ENCODE measurements at places on chromosomes 3 and 15.

DNA sequence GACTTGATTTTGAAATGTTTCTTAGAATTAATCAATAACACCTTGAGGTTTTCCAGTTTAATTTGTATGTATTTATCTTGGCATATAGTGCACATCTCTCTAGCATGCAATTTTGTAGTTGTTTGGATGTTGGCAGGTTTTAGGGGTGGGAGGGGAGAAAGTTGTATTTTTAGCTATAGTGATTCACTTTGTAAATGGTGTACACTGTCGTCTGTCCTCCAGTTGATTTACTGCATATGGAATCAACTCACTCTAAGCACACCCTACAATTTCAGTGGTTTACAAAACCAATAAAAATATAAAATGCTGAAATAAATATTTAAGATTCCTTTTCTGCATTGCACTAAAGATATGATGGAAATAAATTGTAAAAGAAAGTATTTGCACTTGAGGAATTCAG lies 199.1 kb downstream of the CDIN1 start:
- no peak for DNase-seq
- no peaks in the 10 kb centered on the region for H3K4me1 ChIP-seq
- H3K27ac ChIP-seq = no peak overlapping the region
- no peaks in the 10 kb centered on the region for H3K36me3 ChIP-seq
- no peak overlapping the region for H3K4me3 ChIP-seq
- no peaks in the 10 kb centered on the region for H3K27me3 ChIP-seq

DNA sequence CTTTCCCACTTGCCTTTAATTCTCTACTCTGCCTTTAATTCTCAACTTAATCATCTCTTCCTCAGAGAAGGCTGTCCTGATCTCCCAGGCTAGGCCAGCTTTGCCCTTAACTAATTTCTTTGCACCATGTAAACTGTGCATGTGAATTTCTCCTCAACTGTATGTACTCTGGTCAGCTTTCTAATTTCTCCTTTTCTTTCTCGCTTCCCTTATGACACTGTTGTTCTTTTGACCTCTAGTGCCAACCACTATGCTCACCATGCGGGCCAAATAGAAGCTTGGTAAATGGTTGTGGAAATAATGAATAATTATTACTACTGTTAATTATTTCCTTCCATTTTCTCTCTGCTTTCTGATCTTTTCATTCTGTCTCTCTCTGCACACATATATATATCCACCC lies 269.0 kb upstream of the CRBN start:
- H3K27ac ChIP-seq = no peak overlapping the region
- no peaks in the 10 kb centered on the region for H3K4me1 ChIP-seq
- H3K27me3 ChIP-seq = no peaks in the 10 kb centered on the region
- no peaks in the 10 kb centered on the region for H3K36me3 ChIP-seq
- no peak overlapping the region for H3K4me3 ChIP-seq

DNA sequence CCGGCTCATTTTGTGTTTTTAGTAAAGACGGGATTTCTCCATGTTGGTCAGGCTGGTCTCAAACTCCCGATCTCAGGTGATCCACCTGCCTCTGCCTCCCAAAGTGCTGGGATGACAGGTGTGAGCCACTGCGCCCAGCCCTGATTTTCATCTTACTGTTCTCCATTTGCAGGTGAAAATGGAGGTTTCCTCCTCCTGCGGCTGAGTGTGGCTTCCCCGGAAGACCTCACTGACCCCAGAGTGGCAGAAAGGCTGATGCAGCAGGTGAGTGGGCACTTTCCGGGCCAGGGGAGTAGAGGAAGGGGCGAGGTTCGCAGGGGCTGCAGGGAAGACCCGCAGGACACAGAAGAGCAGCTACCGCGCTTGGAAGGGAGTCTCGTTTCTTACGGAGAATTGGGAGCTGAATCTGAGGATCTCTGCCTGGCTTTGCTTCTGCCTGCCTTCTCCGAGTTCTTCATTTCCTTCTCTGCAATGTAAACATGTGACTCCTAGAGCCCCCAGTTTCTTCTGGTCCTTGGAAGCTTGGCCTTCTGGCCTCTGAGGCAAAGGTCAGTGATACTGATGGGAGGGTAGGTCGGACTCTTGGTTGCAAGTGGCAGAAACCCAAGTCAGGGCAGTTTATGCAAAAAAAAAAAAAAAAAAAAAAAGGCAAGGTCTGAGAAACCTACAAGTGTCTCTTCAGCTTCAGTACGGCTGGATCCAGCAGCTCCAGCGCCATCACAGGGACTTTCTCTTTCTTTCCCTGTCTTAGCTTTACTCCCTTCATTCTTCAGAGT lies 8.9 kb downstream of the MUC20 start:
- H3K4me1 ChIP-seq = no peaks in the 10 kb centered on the region
- H3K27ac ChIP-seq = no peak overlapping the region
- H3K27me3 ChIP-seq = no peaks in the 10 kb centered on the region
- DNase-seq = no peak

DNA sequence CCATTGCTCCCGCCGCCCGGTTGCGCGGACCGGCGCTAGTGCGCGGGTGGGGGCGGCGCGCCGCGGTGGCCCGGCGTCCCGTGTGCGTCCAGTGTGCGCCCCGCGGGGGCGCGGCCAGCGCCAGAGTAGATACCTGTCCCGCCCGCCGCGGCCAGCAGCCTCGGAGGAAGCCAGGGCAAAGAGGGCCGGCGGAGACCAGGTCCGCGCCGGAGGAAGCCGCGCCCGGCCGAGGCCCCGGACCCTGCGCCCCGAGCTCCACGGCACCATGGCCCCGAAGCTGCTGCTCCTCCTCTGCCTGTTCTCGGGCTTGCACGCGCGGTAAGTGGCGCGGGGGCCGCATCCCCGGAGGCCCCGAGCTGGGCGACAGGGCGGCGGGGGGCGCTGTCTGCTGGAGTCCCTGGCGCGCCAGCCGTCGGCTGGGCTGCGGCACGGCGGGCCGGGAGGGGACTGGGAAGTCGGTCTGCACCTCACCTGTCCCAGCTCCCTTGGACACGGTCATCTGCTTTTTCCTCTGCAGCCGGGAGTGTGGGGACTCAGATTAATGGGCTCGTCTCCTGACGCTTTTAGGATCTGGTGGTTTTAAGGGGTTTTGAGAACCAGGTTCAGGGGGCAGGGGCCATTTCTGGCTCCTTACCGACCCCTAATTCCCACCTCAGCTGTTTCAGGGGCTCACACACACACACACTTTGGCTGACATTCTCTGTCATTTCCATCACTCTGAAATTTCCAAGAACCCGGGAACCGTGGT lies 464 bp downstream of the GABRG3 start:
- no peaks in the 10 kb centered on the region for H3K36me3 ChIP-seq
- H3K27me3 ChIP-seq = no peaks in the 10 kb centered on the region
- H3K4me1 ChIP-seq = no peaks in the 10 kb centered on the region
- H3K27ac ChIP-seq = no peak overlapping the region
- no peak for DNase-seq

- no peak overlapping the region for H3K27ac ChIP-seq
- no peak overlapping the region for H3K4me3 ChIP-seq
- H3K4me1 ChIP-seq = no peaks in the 10 kb centered on the region
- no peak for DNase-seq
- H3K36me3 ChIP-seq = no peaks in the 10 kb centered on the region
These were observed 32.6 kb downstream of the COL6A5 start for GRCh38 chr3:130377960-130378676.

DNA sequence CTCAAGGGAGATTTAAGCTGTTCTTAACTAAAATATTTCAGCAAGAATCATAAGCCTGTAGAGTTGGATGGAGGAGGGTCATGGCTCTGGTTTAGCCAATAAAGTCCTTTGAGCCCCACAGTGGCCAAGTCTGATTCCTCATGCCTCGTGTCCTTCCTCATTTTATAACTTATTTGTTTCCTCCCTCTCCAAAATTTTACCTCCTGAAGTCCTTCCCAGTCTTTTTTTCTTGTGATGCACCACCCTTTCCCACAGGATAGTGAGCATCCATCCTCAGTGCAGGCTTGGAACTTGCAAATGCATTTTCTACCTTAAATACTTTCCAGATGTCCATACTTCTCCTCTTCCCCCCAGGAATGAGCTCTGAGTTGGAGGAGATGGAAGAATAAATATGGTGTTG lies 162.7 kb upstream of the AGTR1 start:
- no peaks in the 10 kb centered on the region for H3K4me1 ChIP-seq
- no peaks in the 10 kb centered on the region for H3K27me3 ChIP-seq
- no peak overlapping the region for H3K4me3 ChIP-seq
- H3K27ac ChIP-seq = no peak overlapping the region
- no peak for DNase-seq

DNA sequence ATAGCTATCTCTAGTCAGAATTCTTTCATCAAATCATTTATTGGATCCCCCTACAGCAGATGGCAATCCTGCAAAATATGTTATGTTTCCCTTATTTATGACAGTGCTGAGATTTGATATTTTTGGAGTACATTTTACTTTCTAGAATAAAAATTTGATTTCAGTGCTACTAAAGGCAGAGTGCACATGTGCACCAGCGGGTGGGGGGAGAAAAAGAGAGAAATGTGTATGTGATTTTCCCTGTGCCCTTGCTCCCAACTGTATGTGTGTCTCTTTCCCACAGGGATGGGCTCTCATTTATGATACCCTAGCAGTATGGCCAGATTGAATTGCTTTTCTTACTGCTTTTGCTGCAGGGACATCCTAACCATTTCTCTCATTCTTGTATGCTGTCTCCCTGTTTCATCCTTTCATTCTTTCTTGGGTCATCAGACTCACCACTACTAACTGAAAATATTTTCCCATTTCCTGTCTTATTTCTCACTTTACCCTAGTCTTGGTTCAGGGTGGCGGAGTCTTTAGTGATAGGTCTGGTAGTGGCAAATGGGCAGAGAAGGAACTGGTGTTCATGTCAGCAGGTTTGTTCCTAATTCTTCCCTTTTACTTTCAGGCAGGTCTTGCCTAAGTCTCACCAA lies 140.7 kb downstream of the TCF12 start:
- H3K36me3 ChIP-seq = no peaks in the 10 kb centered on the region
- H3K27me3 ChIP-seq = no peaks in the 10 kb centered on the region
- no peak for DNase-seq
- H3K4me1 ChIP-seq = no peaks in the 10 kb centered on the region
- H3K27ac ChIP-seq = no peak overlapping the region
- H3K4me3 ChIP-seq = no peak overlapping the region

DNA sequence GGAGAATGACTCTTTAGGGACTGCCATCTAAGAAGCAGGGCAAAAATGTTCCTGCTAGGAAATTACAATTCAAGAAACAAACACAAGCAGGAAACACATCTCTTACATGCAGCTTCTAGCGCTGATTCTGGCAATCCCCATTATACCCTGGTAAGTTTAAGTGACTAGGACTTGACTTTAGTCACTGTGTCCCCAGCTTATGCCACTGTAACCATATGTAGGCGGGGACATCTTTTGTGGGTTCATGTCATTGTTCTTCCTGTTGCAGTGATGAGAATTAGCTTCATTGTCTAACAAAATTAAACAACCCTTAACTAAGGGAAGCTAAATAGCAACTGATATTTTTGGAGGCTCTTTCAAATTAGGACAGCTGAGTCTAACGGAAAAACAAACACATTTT lies 17.9 kb upstream of the FAM81A start:
- no peaks in the 10 kb centered on the region for H3K4me1 ChIP-seq
- H3K27me3 ChIP-seq = no peaks in the 10 kb centered on the region
- no peak for DNase-seq

DNA sequence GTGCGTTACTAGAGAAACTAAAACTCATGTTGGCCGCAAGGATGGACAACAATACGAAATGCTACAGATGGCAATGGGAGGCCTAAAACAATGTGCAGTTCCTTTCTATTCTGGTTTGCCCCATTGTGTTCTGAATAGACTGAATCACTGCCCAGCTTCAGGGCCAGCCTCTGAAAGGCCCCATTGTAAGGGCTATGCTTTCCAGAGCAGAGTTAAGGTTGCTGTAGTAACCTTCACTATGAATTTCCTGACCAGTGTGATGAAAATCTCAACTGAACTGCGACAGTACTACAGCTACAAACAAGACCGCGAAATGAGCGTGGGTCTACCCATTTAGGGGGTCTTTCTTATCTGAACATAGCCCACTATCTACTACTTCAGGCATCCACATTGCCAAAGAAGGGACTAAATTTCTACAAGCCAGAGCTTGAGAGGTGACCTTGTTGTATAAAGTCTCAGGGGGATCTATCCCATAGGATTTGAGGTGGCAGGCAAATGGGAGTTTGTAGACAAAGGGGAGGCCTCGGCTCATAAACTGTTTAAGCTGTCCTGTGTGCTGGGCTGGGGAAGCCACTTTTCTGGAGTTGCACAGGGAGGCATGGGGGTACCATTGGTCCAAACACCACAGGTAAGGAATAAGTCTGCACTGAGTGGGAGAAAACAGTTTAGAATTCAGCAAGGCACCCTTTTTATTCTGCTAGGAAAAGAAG lies 80.1 kb downstream of the MYO1E start:
- H3K36me3 ChIP-seq = no peaks in the 10 kb centered on the region
- no peak overlapping the region for H3K4me3 ChIP-seq
- H3K27ac ChIP-seq = peak overlapping the region; percentile 24
- H3K4me1 ChIP-seq = peaks cover 8% of the 10 kb centered on the region

- no peak overlapping the region for H3K27ac ChIP-seq
- H3K27me3 ChIP-seq = no peaks in the 10 kb centered on the region
- no peaks in the 10 kb centered on the region for H3K4me1 ChIP-seq
- H3K36me3 ChIP-seq = no peaks in the 10 kb centered on the region
- H3K4me3 ChIP-seq = no peak overlapping the region
- no peak for DNase-seq
These were observed 4.1 kb downstream of the RCN2 start for GRCh38 chr15:76935620-76936019.

- H3K36me3 ChIP-seq = no peaks in the 10 kb centered on the region
- no peak overlapping the region for H3K4me3 ChIP-seq
- H3K4me1 ChIP-seq = no peaks in the 10 kb centered on the region
- H3K27ac ChIP-seq = no peak overlapping the region
These were observed 616.0 kb downstream of the RBMS3 start for GRCh38 chr3:29896856-29897255.

DNA sequence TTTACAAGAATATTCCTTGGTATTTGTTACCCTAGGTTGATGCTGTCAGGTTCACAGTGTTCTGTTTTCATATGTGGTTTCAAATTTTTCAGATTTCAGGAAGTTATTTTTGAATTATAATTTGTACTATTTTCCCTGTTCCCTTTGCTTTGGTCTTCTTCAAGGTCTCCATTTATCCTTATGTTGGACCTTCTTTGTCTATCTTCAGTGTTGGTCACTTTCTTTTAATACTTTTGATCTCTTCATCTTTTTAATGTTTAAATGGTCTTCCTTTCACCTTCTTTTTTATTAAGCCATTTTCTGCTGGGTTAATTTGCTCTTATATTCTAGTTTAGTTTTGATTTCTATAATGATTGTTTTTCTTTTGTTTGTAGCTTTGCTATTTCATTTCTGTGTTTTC lies 61.3 kb downstream of the KLHL25 start:
- H3K4me1 ChIP-seq = no peaks in the 10 kb centered on the region
- no peaks in the 10 kb centered on the region for H3K27me3 ChIP-seq
- H3K27ac ChIP-seq = no peak overlapping the region
- no peaks in the 10 kb centered on the region for H3K36me3 ChIP-seq
- no peak for DNase-seq

DNA sequence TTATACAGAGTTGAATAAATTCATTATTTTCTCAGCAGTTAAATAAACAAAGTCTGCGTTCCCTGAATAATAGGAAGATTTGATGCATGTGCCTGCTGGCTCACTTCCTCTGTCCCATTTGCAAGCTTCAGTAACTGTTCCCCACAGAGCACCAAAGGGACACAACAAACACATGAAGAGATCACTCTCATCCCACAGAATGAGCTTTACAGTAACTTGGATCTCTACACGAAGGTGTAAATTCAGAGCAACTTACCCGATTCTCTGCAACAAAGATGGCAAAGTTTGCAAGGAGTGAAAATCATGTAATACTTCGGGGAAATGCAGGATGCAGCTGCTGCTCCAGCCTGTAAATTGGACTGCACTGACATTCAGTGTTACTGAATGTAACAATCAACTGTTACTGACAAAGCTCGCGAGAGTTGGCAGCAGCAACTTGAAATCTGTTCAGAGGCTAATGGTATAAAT lies at the start of gene BCHE:
Gene BCHE (minus strand): TSS at position 366 of the 468 bp plus-strand sequence. CDS start 6,390 bp downstream, outside the sequence.
- H3K27ac ChIP-seq = peak within 1 kb of the TSS; percentile 4
- H3K4me1 ChIP-seq = no peaks in the 10 kb centered on the region
- H3K36me3 ChIP-seq = no peaks in the 10 kb centered on the region

All from uterus (tissue), 4 donors.